ENCODE measurements at places on chromosomes 4 and X.

DNA sequence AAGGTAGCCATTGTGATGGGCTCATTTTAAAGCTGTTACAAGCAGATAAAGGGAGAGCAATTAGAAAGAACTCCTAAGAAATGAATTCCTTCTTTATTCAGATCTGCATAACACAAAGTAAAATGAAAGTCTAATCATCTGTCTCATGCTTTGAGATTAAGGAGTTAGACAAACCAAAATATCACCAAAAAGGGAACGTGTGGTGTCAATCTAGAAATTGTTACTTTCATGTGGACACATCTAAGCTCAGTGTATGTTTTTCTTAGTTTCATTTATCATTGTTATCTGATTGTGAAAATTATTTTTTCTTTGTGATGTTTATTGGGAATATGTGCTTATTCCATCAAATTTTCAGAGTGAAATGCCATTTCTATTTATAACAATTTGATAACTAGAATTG is 80.3 kb downstream of the BANK1 start:
- no peak for DNase-seq

- no peak for DNase-seq
These were observed 61.2 kb upstream of the DAPP1 start for GRCh38 chr4:99755223-99755944.

DNA sequence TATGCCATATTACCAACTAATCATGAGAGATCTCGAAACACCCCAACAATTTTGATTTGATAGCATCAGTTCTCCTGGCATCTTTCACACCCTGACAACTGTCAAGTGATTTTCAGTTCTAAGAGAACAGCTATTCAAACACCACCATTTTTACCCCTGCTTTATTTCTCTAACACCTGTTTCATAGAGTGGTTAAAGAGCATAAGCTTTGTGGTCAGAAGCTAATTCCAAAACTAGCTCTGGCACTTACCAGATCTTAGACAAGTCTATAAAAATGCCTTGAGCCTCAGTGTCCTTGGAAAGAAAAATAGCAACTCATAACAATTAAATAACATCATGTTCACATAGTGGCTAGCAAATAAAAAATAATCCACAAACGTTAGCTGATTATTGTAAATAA is 17.9 kb downstream of the PPA2 start:
- no peak for DNase-seq

- DNase-seq: no peak
These were observed 128.6 kb downstream of the SHROOM3 start for GRCh38 chr4:76563454-76564122.

DNA sequence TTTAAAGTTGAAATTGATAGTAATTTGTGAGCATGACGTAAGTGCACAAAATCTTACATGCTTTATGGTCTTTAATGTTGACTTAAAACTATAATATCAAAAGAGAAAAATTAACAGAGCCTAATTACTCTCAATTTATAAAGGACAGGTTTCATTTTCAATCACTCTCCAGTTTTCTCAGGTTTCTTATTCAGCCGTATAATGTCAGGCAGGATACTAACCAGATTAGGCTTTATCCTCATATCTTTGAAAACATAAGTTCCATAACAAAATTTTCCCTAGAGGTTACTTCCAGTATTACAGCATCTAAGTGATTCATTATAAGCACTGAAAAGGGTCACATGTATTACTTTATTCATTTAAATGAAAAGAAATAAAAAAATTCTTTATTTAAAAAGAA is 492.1 kb downstream of the PACRGL start:
- no peak for DNase-seq

GRCh38 chrX:150873616-150874015 is 24.9 kb downstream of the CD99L2 start:
- no peak for DNase-seq

DNA sequence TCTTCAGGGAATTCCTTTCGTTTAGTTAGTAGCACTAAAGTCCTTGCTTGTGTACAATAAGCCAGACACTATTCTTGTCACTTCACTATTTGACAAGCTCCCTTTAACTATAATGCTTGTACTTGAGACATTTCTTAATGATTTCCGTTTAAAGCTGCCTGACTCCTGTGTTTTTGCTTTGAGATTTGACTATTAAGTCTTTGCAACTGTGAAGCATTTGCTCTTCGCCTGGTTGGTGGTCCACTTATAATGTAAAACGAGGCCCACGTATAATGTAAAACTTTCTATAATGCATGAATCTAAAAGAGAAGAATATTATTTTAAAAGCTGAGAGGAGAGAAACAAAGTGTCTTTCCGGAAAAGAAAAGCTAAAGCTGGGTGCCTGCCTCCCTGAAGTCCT is 204.1 kb upstream of the FAM47C start:
- DNase-seq: no peak

DNA sequence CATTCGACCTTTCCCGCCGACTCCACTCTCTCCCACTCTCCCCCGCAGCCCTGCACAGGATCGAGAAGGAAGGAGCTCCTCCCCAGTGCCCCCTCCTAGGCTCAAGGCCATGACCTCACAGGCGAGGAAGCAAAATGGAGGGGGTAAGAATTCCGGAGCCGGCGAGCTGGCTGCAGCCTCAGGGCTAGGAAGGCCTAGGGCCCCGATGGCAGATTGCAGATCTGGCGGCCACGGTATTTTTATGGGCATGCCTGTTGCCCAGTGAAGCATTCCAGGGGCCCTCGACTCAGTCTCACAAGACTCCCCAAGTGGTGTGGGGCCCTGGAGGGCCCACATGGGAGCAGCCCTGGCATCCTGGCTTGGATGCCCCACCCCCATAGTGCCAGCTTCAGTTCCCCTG is 942 bp upstream of the L1CAM start:
- DNase-seq: no peak

DNA sequence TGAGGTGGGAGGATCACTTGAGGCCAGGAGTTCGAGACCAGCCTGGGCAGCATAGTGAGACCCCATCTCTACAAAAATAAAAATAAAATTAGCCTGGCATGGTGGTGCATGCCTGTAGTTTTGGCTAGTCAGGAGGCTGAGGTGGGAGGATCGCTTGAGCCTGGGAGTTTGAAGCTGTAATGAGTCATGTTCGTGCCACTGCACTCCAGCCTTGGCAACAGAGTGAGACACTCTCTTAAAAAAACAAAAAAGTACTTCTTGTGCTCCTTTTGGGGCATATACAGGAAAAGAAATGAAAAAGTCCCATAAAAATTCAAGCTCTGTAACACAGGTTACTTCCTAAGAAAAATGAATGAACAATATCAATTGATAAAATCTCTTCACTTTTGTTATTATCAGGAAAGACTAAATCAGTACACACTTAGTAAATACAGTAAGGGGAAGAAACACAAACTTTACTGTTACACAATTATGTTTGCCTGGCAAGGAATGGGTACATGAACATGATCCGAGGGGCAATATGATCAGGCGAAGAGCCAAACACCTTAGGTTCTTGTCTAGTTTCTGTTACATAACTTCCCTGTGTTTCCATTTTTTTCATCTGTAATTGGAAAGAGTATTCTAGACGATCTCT is 46.9 kb downstream of the CCDC158 start:
- DNase-seq: no peak

- DNase-seq: no peak
These were observed 11.4 kb downstream of the L1CAM start for GRCh38 chrX:153874366-153875125.

DNA sequence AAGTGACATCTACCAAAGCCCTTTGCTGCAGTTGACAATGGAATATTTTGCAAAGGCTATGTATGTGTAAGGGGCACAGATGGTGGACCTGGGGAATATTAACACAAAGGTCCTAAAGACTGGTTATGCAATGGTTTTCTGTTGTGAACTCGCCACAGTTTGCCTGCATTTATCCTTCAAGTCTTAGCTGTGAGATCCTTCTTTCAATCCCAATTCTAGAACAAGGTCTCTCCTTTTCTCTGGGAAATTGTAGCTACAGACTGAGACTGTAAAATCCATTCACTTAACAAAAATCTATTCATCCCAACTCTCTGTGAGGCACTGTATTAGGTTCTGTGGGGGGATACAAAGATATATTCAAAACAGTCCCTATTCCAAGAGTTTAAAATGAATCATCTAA is 250.4 kb downstream of the GPM6A start:
- DNase-seq: no peak

DNA sequence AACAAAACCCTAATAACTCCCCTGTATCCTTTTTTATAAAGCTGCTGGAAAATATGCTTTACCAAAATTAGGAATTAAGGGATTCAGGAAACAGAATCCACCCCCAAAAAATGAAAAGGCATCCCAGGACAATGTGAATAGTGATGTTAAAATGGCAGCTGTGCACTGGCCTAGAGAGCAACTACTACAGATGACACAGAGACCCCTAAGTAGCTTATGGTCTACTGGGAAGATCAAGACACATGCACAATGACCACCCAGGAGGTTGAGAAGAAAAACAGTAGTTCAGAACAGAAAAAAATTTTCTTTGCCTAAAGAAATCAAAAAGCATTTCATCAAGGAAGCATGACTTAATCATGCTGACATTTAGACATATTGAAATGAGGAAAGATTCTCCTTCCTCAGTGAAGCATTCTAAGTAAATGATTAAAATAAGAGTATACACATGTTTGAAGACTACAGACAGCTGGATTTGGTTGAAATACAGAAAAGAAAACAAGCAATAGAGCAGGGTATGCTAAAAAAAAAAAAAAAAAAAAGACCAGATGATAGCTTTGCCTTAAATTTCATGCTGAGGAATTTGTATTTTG is 117.3 kb downstream of the WDFY3 start:
- no peak for DNase-seq

- DNase-seq: no peak
These were observed 219.7 kb upstream of the FGF13 start for GRCh38 chrX:138931212-138931611.

- DNase-seq: no peak
These were observed 739.3 kb upstream of the FAM241A start for GRCh38 chr4:111405989-111406388.

DNA sequence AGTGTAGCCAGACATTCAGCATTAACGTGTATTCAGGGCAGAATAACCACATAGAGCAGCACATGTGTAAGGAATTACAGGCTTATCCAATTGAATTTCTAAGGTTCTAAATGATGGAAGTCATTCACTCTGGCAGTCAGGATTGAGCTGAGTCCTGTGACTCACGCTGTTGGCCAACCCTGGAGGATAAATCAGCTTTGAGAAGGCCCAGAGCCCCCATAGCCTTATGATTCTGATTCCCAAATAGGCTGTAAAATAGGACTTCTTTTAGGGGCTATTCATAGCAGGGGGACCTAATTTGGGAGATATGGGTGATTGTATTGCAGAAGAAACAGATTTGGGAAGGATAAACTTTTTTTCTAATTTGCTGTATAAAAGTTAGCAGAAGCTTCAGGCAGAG is 8.1 kb upstream of the HPF1 start:
- DNase-seq: no peak

GRCh38 chrX:48665991-48666390 is 17.6 kb upstream of the WAS start:
- no peak for DNase-seq

DNA sequence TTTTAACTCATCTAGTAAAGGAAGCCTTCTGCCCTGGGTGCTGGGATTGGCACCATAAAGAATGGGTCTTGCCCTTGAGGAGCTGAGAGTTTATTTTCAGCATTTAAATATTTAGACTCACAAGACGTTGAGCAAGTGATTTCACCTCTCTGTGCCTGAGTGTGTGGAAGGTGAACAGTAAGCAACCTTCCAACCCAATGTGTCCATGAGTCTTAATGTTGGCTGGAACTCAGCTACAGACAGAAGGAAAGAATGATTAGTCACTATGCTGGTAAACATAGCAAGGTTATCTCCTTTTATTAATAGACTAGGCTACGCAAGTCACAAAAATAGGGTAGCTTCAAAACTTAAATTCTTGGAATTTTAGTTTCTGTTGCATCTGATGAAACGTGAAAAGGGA is 277.4 kb upstream of the GATB start:
- no peak for DNase-seq

GRCh38 chrX:50188859-50189600 is 11.8 kb downstream of the AKAP4 start:
- DNase-seq: no peak

GRCh38 chr4:1400831-1401408 is 5.3 kb downstream of the NKX1-1 start:
- DNase-seq: no peak

DNA sequence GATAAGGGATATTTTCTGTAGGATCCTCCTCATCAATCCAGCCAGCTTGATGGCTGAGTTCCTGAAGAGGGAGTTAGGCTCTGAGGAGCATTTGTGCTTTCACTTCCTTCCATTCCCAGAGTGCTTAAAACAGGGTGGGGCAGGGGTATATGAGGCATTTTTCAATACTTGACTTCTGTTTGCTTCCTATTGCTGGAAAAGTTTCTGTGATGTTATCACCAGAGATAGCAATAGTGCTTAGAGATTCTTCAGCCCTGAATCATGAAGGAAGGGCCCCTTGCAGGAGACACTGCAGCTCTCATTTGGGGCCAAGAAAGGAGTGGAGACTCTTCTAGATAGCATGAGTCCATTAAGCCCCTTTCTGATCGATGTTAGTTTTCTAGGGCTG is 166.7 kb upstream of the RPS6KA3 start:
- DNase-seq: no peak

DNA sequence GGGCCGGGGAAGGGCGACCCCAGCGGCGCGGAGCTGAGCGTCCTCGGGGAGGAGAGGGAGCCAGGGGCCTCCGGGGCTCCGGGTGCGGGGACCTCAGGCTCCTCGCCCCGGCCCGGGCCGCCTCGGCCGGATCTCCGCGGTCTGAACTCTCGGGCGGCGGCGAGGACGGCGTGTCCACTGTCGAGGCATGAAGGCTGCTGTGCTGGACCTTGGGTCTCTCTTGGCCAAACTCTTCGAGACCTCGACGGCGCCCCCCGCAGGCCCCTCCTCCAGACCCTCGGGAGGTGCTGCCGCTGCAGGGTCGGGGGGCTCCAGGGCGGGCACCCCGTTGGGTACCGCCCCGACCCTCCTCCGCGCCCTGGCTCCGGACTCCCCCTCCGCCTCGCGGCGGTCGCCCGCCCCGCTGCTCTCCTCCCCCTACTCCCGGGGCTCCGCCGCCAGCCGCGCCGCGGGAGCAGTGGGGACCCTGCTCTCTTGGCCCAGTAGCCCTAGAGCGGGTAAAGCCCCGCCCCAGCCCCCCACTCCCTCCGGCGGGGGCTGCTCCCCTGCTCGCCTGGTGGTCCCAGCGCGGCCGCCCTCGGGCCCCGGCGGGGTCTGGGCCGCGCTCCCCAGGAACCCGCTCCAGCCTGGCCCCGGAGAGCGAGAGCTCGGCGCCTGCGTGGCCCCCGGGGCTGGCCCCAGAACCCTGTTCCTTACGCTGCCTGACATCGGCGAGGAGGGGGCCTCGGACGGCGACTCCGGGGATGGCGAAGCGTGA is 564 bp downstream of the FAM149A start:
- DNase-seq: no peak

GRCh38 chrX:132532097-132532496 is 43.3 kb upstream of the MBNL3 start:
- DNase-seq: no peak

Data from stimulated activated CD4-positive, alpha-beta T cell treated with anti-CD3 and anti-CD28 coated beads, Interleukin-1b, Interleukin-23, amount 100 ng/mL, for 24 hours (primary cell).